ENCODE measurements at places on chromosomes 4 and X.

GRCh38 chrX:80335062-80335830 is 85.0 kb upstream of the TENT5D start:
- DNase-seq, result no peak

DNA sequence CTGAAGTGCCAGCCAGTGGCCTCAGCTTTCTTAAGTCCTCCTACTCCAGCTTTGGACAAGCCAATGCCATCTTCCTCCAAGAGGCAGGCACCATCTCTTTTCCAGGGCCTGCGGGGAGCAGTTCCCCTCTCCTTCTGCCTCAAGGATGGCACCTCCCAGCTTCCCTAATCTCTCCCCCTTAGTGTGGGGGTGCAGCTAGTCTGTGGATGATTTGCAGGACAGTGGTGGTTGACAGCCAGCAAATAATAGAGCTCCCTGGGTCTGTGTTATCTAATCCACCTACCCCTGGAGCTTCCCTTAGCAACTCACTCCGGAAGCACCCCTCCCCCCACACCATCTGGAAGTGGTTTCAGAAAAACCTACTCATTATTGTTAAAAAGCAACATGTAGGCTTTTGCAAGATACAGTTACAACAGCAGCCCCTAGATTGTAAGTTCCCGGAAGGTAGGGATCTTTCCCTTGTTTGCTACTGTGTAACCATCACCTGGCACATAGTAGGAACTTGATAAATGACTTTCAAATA is 247.1 kb downstream of the BCOR start:
- DNase-seq, result peak; percentile 12

DNA sequence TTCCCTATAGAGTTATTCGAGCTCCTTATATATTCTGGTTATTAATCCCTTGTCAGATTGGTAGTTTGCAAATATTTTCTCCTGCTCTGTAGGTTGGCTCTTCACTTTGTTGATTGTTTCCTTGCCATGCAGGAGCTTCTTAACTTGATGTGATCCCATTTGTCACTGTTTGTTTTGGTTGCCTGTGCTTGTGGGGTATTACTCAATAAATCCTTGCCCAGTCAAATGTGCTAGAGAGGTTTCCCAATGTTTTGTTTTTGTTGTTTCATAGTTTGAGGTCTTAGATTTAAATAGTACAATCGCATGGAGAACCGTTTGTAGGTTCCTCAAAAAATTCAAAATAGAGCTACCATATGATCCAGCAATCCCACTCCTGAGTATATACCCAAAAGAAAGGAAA is 2.3 kb upstream of the SYTL5 start:
- no peak for DNase-seq

GRCh38 chrX:136630881-136631280 is 17.1 kb upstream of the CD40LG start:
- DNase-seq, result no peak

GRCh38 chrX:40243755-40244515 is 146.2 kb upstream of the BCOR start:
- no peak for DNase-seq

GRCh38 chr4:80138551-80139538 is 58.5 kb upstream of the PRDM8 start:
- peak; percentile 59 for DNase-seq

- DNase-seq, result no peak
Observed at GRCh38 chr4:20565075-20565721, 135.1 kb upstream of the PACRGL start.

GRCh38 chr4:168630445-168631187 is 133.8 kb downstream of the PALLD start:
- no peak for DNase-seq

DNA sequence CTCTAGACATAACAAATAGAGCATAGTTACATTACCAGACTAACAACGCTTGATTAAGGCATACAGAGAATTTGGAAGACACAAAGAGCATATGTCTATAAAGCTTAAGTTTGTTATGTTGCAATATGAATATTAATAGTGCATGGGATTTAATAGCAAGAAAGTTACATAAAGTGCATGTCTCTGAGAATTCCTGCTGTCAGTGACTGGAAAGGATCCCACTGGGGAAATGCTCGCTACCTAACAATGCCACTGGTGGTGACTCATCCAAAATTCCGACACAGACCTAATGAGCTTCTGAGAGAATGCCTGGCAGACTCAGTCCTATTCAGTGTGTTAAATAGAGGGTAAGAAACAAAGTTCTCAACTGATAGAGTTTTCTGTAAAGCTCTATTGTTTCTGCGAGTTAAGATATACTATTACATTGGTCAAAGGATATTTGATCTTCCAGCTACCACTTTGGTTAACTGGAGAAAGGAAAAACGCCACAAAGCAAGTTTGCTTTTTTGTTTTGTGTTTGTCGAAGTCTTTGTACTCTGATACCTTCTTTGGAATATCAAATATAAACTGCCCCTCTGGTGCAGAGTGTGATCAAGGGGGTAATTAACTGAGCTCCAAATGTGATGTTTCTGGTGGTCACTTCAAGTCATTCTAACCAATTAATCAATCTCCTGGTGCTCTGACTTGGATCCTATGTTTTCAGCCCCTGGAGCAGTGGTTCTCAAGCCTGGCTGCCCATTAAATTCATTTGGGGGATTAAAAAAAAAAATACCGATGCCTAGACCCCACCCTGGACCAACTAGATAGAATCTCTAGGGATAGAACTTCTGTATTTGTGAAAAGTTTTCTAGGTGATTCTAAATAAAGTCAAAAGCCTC is 107.9 kb downstream of the PALLD start:
- no peak for DNase-seq

GRCh38 chrX:153799326-153799725 is 4.9 kb downstream of the SSR4 start:
- no peak for DNase-seq

DNA sequence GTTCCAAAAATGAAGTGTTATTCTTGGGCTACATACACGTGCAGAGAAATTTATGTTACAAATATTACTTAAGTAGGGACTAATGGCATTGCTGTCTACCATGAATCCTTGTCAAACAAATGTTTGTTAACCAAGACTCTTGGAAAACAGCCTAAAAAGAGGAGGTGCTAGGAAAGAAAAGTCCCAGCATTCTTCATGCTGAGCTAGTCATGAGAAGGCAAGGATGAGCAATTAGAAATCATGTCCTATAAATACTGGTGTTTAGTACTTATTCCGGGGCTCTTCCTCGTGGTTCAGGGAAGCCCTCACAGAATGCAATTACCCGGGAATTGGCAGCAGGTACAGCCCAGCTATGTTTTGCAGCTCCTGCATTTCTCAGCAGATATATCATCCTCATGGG is 378.1 kb upstream of the FTHL17 start:
- no peak for DNase-seq

DNA sequence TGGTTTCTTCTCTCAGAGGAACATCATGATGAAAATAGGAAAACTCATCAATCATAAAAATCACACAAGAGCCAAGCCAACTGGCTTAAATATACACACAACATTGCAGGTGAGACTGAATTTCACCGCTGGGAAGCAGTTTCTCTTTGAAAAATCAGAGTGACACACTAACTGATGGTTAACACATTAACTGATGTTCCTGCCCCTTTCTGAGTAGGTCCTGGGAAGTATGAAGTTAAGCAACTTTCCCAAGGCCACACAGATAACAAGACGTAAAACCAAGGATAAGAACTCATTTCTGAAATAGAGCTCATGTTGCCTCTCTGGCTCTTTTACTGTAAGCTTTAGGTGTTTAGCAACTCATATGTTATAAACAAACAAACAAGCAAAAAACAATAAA is 813.7 kb upstream of the HS3ST1 start:
- no peak for DNase-seq

GRCh38 chrX:42450228-42450627 is 327.7 kb downstream of the PPP1R2C start:
- no peak for DNase-seq

- no peak for DNase-seq
Observed at GRCh38 chr4:124449881-124450280, 262.7 kb downstream of the ANKRD50 start.

GRCh38 chrX:132876523-132877338 is 81.7 kb downstream of the HS6ST2 start:
- no peak for DNase-seq
